ENCODE measurements at places on chromosomes 2 and 18.
A peak's percentile ranks its signal among the peaks of the same experiment; 100 is the strongest.

DNA sequence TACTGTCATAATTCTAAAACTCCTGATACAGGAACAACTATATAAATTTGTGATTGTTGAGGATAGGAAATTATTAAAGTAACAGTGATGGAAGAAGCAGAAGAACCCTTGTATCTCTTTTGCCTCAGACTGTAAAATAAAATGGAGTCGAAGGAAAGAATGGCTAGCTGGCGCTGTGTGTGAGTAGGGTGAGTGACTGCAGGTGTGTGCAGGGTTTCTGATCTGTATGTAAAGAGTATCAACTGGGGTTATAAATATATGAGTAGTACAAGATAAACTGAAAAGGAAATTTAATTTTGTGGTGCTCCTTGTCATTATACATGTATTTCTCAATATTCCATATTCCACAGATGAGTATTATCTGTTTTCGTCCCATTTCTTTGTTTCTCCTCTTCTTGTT lies 15.2 kb downstream of the POLI start:
- DNase-seq = no peak

GRCh38 chr2:17873021-17873420 lies 5.4 kb upstream of the KCNS3 start:
- no peak for DNase-seq

DNA sequence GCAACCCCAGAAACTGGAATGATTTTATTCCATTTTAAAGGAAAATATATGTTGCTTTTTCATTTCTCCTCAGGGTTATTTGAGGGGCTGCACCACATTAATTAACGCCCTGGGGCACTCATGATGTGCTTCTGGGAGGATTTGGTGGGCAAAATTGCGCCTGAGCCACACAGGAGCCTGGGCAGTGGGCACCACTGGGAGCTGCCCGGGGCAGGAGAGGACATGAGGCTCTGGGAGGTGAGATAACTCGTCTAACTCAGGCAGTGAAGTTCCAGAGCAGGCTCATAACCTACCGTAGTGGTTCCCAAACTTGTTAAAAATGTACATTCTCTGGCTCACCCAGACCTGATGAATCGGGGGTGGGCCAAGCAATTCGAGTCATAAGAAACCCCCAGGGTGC lies 68.3 kb downstream of the EDAR start:
- DNase-seq = no peak

GRCh38 chr2:195468771-195469170 lies 188.3 kb upstream of the SLC39A10 start:
- DNase-seq = no peak

DNA sequence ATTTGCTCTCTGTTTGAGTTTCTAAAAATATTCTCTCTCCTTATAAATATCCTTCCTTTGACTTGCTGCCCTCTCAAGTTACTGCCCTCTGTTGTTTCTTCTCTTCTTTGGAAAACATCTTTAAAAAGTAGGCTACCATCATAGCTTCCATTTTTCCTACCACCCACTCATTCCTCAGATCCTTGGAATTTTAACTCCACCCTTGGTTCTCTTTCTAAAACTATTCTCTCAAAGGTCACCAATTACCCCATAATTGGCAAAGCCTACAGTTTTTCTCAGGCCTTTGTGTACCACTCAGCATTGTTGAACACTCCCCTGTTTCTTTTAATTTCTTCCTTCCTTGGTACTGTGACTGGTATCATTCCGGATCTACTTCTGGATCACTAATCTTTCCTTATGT lies 43.0 kb upstream of the ITGAV start:
- no peak for DNase-seq

DNA sequence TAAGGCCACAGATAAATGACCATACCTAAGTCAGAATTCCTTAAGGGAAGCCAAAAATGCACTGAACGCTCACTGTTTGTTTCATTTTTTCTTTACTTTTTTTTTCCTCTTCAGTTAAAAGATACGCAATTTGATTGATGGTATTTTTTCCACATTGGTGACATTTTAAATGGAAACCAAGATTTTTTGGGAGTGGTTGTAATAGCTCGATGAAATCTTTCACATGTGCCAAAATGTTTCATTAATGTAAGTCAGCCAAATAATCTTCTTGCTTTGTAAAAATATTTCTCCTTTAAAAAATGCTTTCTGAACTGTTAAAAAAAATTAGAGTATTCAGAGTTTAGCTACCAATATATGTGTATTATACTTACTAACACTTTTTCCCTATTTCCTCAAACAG lies 339.8 kb downstream of the ZEB2 start:
- no peak for DNase-seq

DNA sequence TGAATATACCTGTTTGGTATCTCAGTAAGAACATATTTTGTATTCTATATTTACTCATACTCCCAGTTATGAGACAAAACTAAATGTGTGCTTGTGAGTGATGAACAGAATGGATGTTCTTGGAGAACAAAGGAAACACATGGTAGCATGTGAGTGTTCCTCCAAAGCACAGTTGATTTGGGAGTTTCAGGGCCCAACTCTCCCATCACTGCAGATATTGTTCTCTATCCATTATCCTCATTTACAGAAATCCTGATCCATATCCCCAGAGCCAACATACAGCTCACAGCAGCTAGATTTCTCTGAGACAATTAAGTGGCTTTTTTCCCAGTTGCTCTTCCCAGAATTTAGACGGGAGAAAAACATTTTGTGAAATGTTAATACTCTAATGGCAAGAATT lies 75.6 kb upstream of the MAPRE2 start:
- no peak for DNase-seq

DNA sequence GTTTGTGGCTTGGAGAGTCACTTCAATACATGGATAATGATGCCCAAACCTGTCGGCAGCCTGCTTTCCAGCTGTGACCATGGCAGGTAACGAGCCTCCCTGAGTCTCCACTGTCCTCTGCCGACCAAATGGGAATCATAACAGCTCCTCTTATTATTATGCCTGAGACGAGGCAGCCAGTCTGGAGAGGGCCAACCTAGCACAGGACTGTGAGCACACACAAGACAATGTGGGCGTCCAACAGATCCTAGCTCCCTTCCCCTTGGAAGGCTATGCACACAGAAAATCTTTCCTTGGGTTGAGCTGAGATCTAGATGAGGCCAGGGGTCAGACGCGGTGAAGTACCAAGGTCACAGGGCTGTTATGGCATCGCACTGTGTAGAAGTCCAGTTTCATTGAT lies 890 bp upstream of the SLC4A3 start:
- peak; percentile 13 for DNase-seq

DNA sequence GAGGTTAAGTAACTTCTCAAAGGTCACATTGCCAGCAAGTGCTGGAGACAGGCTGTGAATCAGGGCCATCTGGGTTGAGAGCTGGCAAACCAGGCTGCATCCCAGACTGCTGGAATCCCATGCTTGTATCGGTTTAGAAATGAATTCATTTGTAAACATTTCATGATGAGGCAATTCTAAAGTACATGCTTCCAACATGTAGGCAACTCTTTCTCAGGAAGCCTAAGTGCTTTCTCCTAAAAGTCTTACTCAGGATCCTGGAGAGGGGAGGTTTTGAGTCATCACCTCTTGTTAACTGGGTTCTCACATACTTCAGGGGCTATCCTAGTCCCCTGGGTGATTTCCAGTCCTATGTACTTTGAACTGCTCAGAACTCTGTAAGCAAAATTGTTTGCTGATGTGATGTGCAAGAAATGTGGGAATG lies 416.5 kb downstream of the MEIS1 start:
- DNase-seq = no peak

DNA sequence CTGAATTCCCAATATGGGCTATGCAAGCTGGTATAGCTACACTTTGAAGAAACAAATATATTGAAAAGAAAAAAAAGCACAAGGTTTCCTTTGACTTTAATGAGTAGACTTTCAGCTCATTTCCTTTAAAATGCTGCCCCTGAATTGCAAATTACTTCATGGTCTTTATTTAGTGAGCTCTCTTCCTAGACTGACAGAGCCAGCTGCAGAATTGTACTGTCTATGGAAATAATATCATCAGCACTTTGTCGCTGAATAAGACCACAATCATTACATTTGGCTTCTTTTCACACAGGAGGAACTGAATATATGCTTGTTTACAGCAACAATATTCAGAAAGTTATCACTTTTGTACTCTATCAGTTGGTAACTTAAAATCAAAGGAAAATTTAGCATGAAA lies 41.7 kb downstream of the ARL5A start:
- DNase-seq = no peak

- no peak for DNase-seq
Measured at GRCh38 chr18:43010611-43011010, 104.9 kb downstream of the RIT2 start.

DNA sequence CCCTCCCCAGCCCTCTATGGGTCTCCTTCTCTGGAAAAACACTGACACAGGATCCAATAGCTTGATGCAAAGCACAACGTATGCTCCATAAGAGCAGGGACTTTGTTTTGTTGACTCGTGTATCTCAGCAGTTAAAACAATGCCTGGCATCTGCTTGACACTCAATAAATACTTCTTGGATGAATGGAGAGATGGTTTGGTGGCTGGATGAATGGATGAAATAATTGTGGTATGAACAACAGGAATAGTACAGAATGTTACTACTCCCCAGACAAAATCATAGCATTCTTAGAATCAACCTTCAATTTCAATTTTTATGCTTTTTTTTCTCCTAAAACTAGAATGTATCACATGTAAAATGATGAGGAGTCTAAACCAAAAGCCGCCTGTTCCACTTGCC lies 57.4 kb downstream of the KCNE4 start:
- DNase-seq = no peak

DNA sequence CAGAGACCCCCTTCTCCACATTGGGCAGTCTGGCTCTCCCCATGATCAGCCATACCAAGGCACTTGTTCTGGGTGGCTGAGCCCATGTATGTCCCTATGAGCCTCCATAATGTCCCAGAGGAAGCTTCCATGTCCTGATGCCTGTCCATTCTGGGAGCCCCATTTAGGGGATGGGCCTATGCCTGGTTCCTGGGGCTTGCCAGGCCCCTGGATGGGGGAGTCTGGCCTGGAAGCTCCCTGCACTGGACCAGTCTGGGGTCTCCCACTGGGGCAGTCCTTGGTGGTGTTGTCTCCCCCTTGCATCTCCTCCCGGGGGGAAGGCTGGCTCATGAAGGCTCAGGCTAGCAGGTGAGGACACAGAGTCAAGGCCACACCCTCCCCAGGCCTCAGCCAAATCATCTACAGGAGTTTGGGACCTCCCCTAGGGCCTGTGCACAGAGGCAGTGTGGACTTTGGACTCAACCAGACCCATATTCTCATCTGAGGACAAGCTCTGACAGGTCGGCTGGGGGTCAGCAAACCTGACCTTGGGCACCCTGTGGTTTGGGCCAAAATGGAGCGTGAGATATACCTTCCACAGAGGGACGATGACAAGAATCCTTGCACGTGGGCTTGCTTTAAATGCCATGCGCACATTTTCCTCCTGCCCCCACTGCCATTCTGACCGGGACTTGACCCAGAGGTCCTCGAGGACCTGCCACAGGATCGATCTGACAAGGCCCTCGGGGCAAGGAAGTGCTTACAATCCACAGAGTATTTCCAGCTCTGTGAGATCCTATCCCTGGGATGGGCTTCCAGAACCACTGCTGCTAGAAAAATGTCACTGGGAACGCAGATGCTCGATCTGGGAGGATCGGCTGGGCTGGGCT lies 38.8 kb downstream of the INHBB start:
- DNase-seq = no peak

DNA sequence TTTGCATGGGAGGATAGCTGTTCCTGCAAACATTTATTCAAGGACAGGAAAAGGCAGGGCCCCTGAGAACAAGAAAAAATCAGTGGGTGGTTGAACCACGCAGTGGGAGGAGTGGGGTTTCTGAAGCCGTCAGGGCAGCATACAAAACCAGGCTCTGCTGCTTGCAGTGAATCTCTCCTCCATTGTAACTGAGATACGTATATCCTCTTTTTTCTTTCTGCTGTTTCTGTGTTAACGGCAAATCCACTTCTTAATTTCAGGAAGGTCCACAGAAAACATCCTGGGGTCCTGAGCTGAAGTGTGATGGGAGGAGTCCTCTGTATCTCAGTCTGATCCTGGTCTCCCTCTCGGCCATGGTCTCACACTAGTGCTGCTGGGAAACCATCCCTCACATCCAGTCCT lies 27.2 kb upstream of the KCNF1 start:
- DNase-seq = peak; percentile 75

DNA sequence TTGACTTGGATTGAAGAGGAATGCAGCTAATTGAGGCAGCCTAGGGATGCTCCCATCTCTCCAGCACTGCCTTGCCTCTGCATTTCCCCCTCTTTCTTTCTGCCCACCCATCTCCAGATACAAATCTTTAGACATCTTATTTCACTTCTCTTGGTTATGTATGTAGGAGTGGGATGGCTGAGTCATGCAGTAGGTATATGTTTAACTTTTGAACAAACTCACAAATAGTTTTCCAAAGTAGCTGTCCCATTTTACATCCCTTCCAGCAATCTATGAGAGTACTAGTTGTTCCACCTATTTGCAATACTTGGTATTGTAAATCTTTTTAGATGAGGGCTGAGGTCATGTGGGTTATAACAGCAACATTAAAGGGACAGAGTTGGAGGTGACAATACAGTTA lies 329.9 kb downstream of the DYSF start:
- DNase-seq = no peak

Measured in NCI-H2227 treated with DMSO at 0.1 percent for 48 hours (cell line).